ENCODE measurements at places on chromosomes 7 and 10.

DNA sequence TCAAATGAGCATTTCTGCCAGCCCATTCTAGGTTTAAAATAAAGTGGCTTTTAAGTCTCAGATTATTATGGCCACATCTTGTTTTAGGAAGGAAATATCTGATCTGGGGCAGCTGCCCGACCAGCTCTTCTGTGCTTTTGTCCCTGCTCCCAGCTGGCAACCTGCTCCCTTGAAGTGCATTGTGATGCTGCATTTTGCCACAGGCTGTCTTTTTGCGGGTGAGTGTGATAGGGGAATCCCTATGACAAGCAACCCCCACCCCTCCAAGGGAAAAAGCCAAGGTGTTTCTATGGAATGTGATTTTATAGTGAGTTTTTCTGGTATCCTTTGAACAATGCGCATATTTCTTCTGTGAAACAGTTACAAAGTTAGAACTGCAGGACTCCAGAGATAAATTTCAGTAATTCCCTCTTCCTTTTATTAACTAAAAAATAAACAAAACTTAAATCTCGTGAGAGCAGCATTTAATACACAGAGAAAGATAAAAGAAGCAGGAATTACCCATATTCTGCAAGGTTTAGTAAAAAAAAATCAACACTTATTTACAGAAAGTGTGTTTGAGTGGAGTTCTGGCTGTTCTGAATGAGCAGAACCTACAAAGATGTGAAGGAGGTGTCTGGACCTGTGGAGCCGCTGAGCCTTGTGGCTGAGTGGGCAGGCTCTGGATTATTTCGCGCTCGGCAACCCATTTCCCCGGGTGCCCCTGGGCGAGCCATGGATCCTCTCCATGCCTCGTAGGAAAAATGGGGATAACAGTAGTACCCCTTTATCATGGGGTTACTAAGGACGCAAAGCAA lies 10.1 kb upstream of the HPS1 start:
- no peak for DNase-seq

DNA sequence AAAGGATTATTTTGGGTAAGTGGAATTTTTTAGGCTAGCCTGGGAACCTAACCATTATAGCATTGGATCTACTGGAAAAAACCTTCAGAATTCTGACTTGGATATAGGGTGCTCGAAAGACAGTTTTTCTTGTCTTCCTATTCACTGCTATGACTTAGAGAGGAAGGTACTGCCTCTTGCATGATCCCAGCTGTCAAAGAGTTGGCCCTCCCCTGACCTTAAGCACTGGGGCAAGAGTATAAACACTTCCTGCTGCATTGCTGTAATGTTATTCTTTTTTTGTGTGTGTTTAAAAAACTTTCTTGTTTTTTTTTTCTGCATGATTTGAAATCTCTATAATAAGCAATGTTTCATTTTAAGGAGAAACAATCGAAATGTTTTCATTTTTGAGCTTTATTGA lies 113.0 kb downstream of the LRMDA start:
- DNase-seq: no peak

DNA sequence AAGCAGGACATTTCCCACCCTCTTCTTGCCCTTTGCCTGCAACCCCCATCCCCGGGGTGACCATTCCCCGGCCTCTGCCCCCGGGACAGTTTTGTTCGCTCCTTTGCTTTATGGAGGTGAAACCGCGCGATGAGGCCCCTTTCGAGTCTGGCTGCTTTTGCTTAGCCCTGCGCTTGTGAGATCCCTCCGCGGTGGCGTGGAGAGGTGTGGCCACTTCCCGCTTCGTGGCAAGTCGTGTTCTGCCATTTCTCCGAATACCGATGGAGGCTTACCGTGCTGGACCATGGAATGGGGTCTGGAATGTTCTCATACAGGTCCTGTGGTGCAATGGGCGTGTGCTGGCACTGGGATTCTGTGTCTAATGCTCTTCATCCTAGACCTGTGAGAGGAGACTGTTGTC lies 106.7 kb downstream of the LHPP start:
- DNase-seq: no peak

DNA sequence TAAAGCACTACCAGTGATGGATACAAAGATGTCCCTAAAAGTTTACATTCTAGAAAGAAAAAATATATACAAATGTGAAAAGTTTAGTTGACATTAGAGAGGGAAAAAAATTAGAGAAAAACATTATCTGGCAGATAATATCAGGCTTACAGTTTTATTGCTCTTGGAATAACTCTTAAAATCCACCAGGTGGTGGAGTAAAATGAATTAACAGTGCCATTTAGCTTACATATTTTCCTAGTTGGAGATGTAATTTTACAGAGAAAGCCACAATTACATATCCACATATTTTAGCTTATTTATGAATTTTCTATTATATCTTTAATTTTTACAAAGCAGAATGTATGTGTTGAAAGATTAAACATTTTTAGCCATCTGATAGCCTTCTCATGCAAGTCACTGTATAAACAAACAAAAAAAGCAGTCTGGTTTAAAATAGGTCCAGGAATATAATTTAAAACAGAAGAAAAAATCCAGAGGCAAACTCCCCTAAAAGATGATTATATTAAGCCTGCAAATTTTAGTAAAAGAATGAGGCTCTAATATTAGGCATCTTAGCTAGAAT lies 6.5 kb downstream of the CABCOCO1 start:
- DNase-seq: no peak

GRCh38 chr10:76547352-76547972 lies 1090.1 kb downstream of the KCNMA1 start:
- DNase-seq: peak; percentile 51

GRCh38 chr7:95897557-95898251 lies 125.3 kb downstream of the DYNC1I1 start:
- DNase-seq: no peak

DNA sequence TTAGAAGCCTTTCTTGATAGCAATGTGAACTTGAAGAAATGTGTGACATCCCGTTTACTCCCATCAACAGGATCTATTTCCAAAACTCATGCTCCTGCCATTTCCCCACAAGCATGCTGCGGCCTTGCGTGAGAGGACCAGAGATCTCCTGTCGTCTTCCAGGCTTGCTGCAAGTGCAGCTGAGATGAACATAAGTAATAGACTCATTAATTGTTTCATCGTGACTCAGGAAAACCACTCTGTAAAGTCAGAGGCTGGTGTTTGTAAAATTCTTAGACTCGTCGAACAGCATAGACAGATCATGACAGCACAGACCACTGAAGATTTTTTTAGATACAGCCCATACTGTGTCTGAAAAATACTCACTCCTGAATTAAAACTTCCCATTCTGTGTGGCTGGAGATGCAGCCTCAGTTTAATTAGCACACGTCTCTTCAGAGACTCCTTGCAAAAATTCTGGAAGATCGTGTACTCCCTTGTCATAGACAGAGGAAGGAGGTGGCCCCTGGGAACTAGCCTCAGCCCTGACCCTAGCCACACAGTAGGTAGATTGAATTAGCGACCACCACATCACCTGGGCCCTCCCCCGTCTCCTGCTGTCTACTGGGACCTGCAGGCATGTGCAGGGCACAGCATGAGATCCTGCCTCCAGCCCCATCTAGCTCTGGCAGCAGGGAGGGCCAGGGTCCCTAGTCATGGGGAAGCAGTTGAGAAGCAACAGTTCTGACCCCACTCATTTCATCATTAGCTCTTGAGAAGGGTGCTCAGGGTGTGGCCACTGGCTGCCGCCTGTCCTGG lies 226.0 kb downstream of the CELF2 start:
- DNase-seq: no peak

DNA sequence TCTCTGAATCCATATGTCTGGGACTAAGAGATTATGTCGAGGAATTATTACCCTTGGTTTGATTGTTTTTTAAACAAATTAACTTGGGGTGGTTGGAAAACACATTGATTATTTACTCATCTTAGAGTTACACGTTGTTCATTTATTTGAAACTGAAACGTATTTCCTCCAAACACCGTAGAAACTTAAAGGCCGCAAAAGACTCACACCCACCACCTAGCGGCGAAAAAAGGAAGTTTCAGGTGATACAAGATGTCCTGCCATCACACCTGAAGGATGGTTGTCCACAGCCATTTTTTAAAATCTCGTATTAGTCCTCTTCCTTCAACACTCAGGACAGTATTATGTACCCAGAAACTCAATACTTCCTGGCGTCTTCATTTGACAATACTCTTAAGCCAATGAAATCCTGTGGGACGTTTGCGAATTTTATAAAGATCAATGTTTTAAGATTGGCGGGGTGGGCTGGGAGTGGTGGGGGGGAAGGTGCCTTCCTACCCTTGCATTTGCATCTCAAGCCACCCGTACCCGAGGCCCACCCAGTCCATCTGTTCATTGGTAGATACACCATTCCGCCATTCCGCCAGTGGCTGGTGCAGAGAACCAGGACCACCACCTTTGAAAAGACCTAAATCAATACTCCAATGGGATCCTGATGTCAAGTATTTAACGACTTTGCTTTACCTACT lies 1.4 kb upstream of the LCOR start:
- peak; percentile 85 for DNase-seq

- DNase-seq: no peak
Observed at GRCh38 chr7:77359599-77359998, 56.5 kb downstream of the GSAP start.

- no peak for DNase-seq
Observed at GRCh38 chr7:91054374-91054773, 209.9 kb upstream of the FZD1 start.

DNA sequence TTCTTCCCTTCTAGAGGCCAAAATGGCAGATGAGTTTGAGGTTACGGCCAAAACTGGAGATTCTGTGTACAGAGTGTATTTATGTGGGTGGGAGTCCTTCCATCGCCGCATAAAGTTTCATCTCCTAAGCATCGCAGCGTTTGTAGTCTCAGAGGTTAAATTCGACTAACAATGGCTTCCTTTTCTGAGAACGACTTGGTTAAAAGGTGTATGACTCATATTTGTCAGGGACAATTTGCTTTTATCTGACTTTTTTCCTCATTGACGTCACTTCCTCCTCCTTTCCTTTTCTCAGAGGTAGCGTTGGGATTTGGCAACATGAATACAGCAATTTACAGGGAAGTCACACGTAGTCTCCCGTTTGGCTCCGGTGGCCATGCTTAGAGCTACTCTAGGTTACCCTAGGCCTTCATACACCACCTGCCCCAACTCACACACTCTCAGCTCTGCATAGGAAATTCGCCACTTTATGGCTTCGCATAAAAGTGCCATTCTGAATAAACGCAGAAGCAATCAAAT lies 37.6 kb upstream of the TCF7L2 start:
- DNase-seq: no peak

- DNase-seq: no peak
Observed at GRCh38 chr10:4006858-4007257, 221.8 kb upstream of the KLF6 start.

DNA sequence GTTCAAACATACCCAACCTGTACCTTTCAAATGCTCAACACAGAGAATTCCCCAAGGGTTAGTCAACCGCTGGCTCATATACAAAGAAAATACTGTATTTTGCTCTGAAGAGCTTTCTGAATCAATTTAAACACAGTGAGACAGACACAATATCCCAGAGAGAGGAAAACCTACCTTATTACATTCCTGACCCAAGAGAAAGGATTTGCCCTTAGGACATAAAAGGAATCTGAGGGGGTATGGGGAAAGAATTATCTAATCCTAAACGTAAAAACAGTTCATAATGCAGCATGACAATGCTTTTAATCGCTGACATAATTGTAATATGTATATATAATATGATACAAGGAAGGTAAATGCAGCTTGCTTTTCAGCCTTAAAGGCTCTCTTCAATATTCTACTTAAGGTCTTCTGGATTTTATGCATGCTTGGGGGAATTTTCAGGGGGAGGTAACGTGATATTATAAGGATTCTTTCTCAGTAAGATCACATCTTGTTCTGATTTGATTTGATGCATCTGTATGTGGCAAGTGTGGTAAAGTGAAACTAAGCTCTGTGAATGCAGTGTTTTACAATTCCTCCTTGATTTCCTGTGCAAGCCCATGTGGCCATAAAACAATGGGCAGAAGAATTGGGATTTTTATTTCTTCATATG lies 240.5 kb downstream of the GLI3 start:
- no peak for DNase-seq
